ENCODE measurements at places on chromosomes 7 and 10.

DNA sequence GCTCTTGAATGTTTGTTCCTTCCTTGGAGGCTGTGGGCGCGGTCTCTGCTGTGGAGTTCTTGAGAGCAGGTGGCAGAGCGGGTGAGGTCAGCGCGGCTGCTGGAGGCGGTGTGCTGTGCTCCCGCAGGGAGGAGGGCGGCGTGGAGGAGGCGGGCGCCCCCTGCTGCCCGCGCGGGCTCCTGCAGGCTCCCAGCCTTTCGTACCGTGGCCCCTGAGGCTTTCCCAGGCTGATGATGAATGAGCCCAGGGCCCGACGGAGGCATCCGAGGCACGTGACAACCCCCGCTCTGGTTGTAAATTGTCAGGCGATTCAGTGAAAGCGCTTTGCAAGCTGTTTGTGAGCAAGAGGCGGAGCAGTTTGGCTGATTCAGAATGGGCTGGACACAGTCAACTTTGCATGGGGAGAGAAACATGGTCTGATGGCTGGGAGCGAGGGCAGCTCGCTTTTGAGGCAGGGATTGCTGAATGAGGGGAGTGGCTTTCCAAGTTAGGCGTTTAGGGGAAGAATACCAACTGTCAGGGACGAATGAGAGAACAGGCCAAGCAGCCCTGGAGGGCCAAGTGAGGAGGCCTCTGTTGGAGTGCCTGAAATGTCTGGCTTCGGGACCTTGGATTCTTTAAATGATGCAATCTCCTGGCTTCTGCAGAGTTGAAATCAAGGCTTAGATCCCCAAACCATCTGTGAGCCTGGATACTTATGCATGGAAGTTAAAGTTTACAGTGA is 46.6 kb downstream of the CDHR3 start:
- peak; percentile 92 for DNase-seq

DNA sequence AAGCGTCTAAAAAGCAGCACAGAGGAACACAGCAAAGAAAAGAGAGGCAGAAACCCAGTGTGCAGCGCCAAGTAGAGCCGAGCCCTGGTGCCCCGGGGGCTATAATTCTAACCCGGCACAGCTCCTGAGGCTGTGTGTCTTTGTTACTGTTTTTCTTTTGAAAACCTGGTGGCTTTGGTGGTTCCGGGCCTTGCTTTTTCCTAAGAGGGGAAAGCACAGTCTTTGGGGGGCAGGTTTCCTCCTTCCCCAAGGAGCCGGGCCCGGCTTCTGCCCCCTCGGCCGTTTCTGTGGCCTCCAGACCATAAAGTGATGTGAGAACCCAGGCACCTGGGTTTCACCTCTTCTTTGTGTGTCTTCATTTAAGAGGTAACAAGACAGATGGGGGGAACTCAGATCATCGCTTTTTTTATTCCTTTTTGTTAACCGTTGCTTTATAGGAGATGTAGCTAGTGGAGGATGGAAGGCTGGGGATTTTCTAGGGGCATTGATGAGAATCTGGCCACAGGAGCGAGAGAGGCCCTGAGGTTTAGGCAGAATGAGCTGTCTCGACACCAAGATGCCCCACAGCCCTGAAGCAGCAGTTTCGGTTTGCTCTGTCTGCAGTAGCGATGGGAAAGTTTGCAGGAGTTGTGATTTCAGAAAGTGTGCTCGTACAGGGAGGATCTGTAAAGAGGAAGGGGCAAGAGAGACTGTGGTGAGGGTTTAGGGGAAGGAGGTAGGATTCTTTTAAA is 367.8 kb upstream of the GALNT17 start:
- no peak for DNase-seq

DNA sequence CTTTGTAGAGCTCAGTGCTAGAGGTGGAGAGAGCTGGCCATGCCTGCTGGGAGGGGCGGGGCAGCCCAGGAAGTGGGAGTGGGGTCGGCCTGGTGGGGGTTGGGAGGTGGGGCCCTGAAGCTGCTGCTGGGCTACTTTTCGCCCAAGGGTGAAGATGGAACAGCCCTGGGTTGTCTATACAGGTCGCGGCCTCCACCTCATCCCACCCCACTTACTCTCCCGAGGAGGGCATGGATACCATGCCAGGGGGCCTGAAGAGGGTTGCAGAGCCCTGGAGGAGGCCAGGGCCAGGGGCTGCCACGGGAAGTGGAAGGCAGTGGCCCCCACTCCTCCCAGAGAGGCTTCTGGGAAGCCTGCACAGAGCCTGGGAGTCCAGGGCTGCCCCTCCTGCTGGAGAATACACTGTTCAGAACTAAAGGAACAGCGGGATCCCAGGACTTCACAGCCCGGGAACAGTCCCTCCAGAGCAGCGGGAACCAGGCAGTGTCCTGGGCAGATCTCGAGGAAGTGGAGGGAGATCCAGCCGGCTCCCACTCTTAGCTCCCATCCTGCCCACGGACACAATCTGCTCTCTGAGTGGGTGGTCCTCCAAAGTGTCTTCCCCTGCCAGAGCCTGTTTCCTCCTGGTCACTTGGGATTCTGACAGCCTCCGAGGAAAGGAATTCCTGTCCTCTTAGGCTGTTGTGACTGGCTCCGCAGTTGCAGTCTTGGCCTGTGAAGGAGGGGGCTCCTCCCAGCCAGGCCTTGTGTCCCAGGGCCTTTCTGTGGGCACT is 23.5 kb downstream of the MAT1A start:
- DNase-seq, result no peak

- peak; percentile 38 for DNase-seq
These were observed 247.6 kb upstream of the HGF start for GRCh38 chr7:82017334-82017943.

DNA sequence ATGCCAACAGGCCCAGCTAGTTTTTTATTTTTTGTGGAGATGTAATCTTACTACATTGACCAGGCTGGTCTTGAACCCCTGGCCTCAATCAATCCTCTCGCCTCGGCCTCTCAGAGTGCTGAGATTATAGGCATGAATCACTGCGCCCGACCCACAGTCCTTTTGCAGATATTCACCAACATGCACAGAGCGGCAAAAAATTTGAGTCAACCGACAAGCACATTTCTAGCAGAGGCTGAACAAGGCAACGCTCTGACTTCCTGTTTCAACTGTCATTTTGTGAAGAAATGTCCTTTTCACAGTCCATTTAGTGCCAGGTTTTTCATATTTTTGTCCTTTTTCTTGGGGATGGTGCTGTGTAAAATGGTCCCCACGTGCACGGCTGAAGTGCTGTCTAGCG is 71.1 kb upstream of the KAT6B start:
- no peak for DNase-seq

DNA sequence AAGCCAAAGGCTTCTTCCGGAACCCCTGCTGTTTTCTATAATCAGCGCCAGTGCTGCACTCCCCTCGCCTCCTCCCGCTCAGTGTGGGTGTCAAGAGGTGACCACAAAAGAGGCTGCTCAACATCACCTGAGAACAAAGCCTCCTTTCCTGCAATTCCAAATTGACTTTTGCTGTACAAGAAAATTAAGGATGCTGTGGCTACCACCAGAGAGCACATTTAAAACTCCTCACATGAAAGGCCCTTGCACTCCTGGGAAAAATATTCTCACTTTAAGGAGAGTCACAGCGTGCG is 96.4 kb downstream of the HIPK2 start:
- no peak for DNase-seq

GRCh38 chr7:66682350-66683093 is 53.8 kb downstream of the KCTD7 start:
- peak; percentile 94 for DNase-seq

- DNase-seq, result no peak
These were observed 29.8 kb downstream of the JAKMIP3 start for GRCh38 chr10:132095403-132096113.

DNA sequence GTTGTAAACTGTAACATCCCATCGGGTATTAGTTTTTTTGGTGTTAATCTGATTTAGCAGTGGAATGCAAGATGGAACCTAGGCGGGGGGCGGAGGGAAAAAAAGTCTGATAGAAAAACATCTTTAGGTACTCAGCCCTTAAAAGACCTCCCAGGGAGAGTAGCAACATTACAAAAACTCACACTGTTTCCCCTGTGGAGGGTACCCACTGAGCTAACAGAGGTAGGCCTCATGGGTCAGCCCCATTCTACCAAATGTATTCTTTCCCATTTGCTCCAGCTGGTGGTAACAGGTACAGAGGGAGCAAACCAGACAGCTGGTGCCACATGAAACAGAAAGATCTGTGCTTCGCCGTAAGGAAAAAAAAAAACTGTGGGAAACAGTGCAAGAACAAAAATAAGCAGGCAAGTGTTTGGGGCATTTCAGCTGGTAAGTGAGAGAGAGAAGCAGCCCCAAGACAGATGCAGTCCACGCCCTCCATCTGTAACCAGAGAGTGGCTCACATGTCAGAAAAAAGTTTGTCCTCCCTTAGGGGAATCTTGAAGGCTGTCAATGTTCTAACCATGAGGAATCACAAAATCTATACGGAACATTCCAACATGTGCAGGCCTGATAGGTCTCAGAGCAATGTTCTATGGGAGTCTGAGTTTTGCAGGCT is 65.3 kb downstream of the HOXA1 start:
- no peak for DNase-seq

DNA sequence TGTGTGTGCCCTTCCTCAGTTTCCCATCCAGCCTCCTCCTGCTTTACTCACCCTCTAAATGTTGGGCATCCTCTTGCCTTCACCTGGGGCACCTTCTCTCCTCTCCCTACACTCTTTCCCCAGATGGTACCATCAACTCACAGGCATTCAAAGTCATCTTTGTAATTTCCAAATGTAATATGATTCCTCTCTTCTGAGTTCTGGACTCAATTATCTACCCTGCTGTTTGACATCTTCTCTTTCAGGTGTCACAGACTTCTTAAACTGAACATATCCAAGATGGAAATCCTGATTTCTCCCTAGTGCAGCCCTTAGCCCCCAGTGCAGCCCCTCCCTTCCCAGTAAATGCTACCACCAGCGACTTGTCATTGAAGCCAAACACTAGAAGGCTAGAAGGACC is 422.8 kb downstream of the KCNMA1 start:
- DNase-seq, result no peak

- DNase-seq, result no peak
These were observed 381.4 kb downstream of the ADRA2A start for GRCh38 chr10:111458256-111458655.

DNA sequence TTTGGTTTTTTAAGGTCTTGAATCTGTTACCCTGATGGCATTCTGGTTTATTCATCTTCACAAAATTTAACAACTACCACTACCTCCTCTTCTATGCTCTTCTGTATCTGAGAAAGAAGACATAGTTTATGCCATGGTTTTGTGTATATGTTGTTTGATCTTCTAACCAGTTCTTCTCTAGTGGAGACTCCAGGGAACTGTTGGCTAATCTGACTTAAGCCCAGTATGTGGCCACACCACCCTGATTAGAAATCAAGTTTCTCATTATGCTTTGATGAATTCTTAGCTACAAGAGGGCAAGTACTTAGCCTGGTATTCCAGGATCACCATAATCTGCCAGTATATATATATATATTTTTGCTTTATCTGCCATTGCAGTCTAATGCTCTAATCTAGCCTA is 99.5 kb upstream of the MXI1 start:
- DNase-seq, result no peak

GRCh38 chr10:114618722-114619121 is 39.4 kb downstream of the ABLIM1 start:
- DNase-seq, result no peak

GRCh38 chr7:78720066-78720465 is 733.4 kb downstream of the MAGI2 start:
- DNase-seq, result no peak

- no peak for DNase-seq
These were observed 283.0 kb upstream of the VSTM2A start for GRCh38 chr7:54259185-54259584.
